ENCODE measurements at places on chromosomes 13 and 19. TPM values are rescaled to one million over a fixed set of nuclear protein-coding genes. Genes with fewer than 3 reads are reported as not detected.

- DNase-seq: no peak
These were observed 244.7 kb downstream of the COL4A1 start for GRCh38 chr13:110062077-110062776.

DNA sequence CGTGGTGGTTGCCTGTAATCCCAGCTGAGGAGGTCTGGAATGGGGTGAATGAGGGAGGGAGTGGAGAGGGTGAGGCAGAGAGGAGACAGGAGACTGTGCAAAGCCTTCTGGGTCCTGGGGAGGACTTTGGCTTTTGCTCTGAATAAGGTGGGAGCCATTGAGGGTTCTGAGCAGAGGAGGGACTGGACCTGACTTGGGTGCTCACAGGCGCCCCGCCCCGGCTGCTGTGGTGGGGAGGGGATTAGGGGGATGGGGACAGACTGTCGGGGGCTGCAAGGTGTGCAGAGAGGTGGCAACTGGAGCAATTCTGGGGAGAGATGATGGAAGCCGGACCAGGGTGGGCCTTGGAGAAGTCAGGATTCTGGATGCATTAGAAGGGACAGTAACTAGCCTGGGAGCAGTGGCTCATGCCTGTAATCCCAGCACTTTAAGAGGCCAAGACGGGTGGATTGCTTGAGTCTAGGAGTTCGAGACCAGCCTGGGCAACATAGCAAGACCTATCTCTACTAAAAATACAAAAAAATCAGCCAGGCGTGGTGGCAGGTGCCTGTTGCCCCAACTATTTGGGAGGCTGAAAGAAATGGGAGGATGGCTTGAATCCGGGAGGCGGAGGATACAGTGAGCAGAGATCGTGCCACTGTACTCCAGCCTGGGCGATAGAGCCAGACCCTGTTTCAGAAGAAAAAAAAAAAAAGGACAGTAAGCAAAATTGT lies 16.1 kb upstream of the NANOS3 start:
- no peak for DNase-seq

DNA sequence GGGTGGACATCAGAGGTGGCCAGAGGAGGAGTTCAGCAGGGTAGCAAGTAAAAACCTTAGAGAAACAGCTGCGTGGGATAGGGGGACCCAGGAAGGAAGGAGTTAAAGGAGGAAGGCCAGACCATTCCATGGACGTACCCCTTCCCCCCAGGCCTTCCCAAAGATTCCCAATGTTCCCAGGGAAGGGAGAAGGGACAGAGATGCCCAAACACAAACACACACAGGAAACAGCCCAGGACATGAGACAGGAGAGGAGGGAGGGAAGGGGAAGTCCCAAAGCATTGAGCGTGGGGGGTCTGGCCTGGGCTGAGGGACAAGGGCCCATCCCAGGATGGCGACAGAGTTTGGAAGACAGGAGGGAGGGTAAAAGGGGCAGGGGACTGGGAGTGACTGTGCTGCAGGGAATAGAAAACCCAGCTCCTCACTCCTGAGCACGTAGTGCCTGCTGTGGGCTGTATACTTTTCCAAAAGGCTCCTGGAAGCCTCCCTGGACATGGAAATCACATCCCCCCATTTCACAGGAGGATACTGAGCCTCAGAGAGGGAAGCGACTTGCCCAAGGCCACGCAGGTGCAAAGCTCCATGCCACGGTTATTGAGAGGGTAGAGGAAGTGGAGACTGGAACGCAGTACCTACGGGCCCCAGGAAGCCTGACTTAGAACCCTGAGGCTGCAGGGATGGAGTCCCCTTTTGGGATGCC lies 1.1 kb downstream of the SYDE1 start:
- DNase-seq: no peak

- DNase-seq: no peak
These were observed 13.1 kb upstream of the FBXL3 start for GRCh38 chr13:77040076-77040475.

- DNase-seq: no peak
These were observed 180.4 kb downstream of the RBM26 start for GRCh38 chr13:79225487-79226232.

DNA sequence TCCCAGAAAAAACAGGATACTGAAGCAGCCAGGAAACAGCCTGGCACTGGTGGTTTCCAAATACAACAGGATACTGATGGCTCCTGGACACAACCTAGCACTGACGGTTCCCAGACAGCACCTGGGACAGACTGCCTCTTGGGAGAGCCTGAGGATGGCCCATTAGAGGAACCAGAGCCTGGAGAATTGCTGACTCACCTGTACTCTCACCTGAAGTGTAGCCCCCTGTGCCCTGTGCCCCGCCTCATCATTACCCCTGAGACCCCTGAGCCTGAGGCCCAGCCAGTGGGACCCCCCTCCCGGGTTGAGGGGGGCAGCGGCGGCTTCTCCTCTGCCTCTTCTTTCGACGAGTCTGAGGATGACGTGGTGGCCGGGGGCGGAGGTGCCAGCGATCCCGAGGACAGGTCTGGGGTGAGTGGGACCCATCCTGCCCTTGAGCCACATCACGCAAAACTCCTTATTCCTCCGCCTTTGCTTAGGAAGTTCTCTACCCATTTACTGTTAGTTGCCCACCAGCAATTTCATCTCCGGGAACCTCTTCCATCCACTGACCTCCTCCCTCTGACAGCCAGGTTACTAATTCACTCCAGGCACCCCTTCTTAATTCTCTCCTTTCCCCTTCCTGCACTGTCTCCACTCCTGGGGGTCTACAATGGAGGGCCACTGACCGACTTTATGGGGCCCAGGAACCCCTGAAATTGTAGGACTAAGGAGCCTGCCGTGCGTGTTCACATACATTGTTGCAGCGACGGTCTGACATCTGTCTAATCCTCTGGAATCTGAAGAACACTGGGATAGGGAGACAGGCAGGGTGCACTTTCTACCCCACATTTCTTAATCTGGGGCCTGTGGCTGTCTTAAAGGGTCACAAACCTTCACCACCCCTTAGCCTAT lies 1.2 kb downstream of the ITPKC start:
- no peak for DNase-seq

DNA sequence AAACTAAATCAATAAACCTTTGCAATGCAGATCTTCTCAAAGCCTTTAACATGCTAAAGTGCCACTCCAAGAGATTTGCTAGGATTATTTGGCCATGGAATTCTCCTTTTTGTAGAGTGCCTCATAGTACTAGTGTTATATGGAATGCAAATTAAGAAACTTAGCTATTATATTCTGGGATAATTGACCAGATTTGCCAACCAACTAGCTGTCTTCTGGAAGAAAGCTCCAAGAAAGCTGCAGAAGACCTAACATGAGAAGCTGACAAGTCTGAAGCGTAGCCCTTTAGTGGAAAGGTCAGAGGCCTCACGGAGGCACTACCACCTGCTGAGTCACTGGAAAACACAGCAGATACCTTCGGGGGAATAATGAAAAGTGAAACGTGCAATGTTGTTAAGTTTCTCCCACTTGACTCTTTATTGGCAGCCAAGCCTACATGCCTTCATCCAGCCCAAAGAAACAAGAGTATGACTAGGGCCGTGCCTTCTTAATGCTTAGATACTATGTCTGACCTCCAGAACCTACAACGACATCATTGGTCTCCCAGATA lies 29.8 kb upstream of the KATNAL1 start:
- no peak for DNase-seq

Gene SSBP4
- 46.8 TPM for total RNA-seq

DNA sequence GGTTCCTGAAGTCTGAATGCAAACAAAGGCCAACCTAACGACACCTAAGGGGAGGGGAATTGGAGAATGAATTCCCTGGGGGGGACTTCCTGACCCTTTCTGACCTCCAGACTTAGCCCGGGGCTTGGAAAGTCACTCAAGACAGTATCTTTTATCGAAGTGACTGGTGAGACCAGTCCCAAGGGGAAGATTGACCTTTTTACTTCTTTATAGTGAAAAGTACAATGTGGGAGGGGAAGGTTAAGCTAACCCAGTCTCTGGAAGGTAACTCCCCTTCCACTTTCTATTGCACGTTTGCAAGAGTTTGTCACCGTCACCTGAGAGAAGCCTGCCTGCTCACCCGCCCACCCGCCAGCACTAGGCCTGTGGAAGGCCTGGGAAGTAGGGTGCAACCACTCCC lies 111.9 kb downstream of the EFNB2 start:
- DNase-seq: no peak

DNA sequence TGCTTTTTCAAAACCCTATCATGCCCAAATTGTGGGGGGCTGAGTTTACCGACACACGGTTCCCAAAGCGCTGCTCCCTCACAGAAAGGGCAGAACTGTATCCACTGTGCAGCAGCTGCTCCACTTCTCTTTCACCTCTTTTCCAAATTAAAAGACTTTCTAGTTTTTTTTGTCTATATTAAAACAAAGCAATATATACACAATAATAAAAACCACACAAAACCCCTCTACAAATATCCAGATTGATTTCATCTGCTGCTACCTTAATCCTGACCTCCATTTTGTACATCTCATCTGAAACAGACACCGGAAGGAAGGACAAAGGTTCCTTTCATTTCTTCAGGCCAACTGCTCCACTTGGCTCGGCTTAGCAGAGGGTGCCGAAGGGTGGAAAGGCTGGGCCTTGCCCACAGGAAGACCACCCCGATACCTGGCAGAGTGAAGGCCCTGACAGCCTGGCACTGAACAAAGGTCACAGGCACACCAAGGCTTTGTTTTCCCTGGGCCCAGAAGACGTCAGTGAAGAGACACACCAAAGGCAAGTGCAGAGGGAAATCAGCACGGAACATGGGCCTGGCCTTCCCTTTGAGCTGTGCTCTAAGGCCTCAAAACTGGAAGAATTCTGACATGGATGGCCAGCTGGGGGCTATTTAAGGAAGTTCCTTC lies 71.6 kb downstream of the LATS2 start:
- DNase-seq: no peak

Gene ZNF283
- 7.3 TPM for total RNA-seq

- DNase-seq: no peak
These were observed 1.9 kb downstream of the ZNF493 start for GRCh38 chr19:21398851-21399250.

DNA sequence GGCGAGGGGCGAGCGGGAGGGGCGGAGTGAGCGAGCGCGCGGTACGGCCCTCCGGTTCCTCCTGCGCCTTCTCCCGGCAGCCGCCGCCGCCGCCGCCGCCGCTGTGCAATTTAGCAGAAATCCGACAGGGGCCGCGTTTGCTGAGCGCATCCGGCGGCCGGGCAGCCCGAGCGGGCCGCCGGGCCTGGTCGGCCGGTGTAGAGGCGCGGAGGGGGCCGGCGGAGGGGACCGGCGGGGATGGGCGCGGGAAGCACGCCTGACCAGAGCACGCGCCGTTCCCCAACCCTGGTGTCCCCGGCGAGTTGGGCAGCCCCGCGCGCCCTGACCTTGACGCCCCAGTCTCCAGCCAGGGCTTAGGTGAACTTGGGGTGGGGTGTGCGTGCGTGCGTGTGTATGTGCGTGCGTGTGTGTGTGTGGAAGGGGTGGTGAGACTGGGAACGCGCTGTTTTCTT lies 144.5 kb upstream of the ZNF536 start:
- DNase-seq: peak; percentile 83

DNA sequence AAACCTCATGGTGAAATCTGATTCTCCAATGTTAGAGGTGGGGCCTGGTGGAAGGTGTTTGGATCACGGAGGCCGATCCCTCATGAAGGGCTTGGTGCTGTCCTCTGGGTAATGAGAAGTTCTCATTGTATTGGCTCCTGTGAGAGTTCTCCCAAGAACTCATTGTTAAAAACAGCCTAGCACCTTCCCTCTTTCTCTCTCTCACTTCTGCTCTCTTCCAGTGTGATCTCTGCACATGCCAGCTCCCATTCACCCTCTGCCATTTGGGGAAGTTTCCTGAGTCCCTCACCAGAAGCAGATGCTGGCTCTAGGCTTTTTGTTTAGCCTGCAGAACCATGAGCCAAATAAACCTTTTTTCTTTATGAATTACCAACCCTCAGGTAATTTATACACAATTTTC lies 3.1 kb upstream of the SUCLA2 start:
- no peak for DNase-seq

Gene EDDM13
- 0.67 TPM for total RNA-seq

DNA sequence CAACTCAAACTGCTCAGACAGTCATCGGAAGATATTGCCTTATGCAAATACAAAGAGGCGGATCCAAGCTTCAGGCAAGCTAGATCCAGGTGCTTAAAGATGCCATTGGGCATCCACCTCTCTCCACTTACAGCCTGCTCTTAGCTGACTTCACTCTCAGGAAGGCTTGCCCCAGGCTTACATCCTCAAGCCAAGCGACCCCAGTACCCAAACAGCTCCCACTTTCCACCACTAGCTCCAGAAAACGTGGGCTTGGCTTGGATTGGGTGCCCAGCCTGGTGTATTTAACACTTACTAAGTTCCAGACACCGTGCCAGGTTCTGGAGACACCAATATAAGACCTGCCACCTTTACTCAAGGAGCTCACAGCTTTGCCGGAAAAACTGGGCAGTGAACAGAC lies 142.1 kb upstream of the VSTM2B start:
- DNase-seq: no peak

- peak; percentile 12 for DNase-seq
These were observed 94.0 kb downstream of the KLF12 start for GRCh38 chr13:74040200-74040599.

- no peak for DNase-seq
These were observed 19.8 kb downstream of the UQCRFS1 start for GRCh38 chr19:29193155-29193554.

GRCh38 chr13:110638814-110639806 lies 23.8 kb downstream of the NAXD start:
- no peak for DNase-seq

Gene HS6ST3
- total RNA-seq: not detected

DNA sequence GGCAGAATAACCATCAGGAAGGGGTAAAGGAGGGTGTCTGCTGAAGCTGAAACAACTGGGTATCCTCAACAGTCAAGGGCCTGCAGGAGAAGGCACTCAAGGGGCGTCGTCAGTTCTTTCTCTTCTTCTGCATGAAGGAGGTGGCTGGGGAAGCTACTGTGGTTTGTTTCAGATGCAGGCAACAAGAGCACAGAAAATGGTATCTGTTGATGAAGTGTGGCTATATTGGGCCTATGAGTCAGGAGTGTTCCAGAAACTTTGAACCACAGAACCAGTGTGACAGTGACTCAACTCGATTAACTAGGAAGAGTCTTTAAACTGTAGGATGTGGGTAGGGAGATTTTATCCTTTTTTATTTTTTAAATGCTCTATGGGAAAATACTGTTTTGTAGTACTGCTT lies 686.3 kb downstream of the FGF9 start:
- peak; percentile 1 for DNase-seq

Measured in activated T-cell treated with anti-CD3 and anti-CD28 coated beads, Interleukin-2, amount 50 U/mL, for 72 hours (primary cell).